ENCODE measurements at places on chromosomes 5 and 9.

DNA sequence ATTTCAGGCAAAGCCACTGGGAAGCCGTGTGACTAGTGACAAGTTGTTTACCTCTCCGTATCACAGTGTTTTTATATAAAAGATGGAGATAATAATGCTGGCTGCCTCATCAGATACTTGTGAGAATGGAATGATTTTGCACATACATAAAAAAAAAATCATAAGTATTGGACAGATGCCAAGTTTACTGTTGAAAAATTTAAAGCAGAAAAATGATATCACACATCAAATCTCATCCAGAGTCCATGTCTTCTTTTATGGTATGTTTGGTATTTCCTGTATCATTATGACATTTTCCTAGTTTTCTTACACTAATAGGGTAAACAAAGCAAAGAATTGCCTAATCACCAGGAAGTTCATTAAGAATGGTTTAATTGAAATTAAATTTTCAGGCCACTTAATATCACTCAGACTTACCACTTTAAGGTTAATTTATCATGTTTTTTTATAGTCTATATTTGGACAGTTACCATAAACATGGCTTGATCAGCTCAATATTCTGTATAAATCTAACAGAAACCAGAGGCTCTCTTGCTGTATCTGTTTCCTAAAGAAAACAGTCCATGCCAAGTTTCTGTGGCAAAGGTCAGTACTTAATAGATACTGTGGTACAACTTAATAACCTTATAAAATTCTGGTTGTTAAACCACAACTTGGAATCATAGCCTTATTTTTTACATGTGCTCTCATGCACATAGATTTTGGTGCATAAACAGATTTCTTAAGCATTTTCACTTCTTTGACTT lies 656.5 kb upstream of the RIOK2 start:
- DNase-seq = no peak

DNA sequence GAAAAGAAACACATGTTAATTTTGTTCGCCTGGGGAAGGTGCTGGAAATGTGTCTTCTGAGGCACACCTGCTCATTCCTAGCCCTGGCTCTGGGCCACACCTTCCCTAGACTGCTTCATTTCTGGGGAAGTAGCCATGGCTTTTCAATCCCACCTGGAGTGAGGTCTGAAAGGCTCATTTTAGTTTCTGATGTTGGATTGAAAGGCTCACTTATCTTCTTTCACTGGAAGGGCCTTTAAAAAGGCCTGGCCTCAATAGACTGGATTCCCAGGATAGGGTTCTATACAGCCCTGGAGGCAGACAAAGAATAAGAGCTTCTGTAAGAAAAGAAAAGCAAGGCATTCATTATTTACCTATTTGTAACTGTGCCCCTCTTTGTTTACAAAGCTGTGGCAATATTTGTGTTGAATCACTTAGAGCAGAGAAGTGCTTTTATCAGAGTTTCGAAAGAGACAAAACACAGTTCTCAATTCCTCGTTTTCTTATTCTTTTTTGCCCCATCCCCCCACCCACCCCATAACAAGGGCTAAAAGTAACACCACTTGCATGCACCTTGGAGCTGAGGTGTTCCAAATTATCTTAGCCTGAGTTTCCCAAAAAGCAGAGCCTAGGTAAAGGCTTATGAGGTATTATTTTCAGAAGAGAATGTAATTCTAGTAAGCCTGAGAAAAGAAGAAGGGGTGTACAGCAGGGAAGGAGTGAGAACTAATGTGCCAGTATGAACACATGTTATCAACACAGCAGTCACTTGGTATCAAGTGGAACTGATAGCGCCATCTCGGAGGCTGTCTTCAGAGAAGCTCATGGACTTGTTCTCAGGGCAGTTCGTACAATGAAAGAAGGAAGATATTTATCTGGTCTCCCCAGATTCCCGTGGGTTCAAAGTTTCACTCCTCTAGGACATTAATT lies 413.1 kb downstream of the KCTD16 start:
- DNase-seq = no peak

DNA sequence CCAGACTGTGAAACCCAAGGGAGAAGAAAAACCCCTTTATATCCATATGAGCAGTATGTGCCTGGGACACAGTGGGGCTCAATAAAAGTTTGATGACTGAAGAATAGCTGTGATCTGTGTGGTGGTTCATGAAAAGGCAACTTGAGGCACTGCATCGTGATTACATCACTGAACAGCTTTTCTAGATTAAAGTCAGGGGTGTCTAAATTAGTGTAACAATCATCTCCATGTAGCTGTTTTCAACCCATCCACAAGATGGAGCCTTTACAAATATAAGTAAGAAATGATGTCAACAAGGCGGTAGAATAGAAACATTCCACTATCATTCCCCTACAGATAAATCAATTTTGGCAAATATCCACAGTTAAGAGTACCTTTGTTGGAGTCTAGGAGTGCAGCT lies 55.5 kb downstream of the PRRC1 start:
- DNase-seq = no peak

DNA sequence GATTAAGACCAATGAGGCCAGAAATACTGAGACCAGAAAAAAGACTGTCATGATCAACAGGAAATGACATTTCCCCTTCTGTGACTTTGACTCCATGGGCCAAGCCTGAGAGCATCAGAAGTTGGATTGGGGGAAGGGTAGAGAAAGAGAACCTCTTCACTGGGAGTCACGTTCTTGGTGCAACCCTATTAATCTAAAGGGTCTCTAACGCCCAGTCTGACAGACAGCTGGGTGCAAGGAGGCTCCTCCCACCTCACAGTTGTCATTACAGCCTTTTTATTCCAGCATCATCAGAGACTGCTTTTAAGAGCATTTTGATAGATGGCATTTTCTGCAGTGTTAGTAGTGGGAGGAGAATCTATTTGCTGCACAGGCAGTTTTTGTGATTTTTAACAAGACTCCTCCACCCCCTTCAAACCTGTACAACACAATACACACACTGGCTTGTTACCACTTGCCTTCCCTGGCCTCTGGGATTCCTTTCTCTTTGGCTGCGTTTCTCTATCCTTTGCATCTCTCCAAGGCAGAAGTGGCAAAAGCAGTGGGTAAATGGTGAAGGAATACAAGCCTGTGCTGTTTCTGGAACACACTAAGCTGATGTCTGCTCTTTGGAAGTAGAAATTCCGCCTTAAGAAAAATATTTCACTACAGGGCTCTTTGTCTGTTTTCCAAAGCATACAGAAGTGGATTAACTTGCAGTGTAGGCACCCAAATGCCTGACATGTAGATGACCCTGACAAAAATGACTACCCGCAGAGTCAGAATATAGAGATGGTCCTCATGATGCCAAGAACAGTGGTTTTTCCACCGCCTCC lies 310.4 kb upstream of the ZNF608 start:
- DNase-seq = no peak

GRCh38 chr5:136563489-136563888 lies 198.1 kb upstream of the TRPC7 start:
- no peak for DNase-seq

DNA sequence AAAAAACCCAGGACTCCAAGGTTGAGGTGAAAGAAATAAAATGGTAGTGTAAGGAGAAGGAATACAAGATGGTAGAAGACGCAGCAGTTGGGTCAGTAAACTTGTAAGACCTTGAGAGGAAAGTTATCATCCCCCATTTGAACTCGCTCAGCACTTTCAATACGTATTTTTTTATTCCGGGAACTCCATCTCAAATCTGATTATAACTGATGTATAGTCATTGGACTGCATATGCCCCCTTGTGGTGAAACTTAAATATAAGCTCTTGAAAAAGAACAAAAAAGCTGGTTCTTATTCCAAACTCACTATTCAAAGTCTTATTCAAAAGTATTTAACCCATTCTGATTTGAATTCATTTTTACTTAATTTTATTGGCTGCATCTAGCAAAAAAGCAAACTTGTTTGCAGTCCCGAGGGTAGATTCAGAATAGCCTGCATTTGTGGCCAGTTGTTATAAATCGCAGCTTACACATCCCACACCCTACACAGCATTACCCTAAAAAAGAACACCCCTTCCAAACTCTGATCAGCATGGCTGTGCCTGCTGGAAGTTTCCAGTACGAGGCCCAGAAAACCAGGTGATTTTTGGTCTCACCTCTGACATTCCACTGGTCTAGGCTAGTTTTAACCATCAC lies 118.0 kb downstream of the ESM1 start:
- DNase-seq = no peak

DNA sequence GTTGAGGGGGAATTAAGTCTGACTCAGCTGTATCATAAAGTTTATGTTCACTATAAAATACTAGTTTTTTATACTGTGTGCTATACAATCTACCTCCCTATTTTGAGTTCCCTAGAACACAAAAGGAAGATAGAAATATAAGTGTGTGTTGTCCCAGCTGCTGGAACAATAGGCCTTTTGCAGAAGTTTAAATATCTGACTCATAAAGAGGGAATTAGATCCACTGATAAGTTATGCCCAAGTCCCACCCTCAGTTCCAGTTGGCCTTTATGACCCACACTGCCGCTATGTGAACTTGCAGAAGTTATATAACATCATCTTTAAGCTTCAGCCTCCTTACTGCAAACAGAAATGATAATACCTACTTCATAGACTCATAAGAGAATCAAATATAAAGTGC lies 88.5 kb upstream of the DAB2 start:
- DNase-seq = no peak

DNA sequence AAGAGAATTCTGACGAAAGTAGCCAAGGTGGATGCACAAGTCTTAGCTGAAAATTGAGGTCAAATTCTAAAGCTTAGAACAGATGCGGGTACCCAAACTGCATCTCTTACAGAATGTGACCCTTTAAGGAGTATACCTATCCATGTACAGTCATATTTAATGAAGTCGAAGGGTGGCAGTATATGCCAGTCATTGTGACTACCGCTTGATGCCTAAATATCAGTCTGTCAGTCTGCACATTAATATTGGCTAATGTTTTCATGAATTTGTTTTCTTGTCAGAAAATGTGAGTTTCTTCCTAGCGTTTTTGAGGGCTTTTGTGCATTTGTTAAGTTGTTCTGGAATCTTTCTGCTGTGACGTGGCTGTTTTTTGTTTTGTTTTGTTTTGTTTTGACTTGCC lies 264.5 kb upstream of the ELAVL2 start:
- DNase-seq = no peak

- DNase-seq = no peak
Measured at GRCh38 chr9:129270205-129270604, 92.1 kb upstream of the IER5L start.

- no peak for DNase-seq
Measured at GRCh38 chr9:130680836-130681768, 12.5 kb upstream of the EXOSC2 start.

GRCh38 chr5:172573120-172573882 lies 67.8 kb upstream of the NEURL1B start:
- DNase-seq = no peak

DNA sequence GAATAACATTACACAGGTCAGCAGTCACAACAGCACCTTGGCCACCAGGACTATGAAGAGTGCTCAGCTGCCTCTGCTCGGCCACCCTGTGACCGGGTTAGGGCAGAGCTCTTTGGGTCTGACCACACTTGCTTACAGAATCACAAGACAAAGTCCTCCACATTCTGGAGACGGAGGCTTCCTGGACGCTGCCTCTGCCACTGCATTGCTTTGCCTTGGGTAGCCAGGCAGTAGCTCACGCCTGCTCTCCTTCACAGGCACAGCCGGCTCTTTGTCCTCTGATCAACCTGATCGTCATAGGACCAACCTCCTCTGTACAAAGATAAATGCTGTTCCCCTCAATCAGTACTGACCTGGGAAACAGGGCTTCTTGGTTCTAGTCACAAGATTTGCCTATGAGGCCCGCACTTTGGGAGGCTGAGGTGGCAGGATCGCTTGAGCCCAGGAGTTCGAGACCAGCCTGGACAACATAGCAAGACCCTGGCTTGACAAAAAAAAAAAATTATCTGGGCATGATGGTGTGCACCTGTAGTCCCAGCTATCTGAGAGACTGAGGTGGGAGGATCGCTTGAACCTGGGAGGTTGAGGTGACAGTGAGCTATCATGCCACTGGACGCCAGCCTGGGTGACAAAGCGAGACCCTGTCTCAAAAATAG lies 128.4 kb upstream of the IER5L start:
- DNase-seq = no peak

All from cerebellar nuclear complex (tissue), 1 donor.